Activated CD4-positive, alpha-beta T cell treated with anti-CD3 and anti-CD28 coated beads, Interleukin-2, amount 50 U/mL, for 4 hours (primary cell): ENCODE measurements at places on chromosomes 5 and 9.

- no peak for DNase-seq
These were observed 24.8 kb downstream of the ABLIM3 start for GRCh38 chr5:149166128-149166527.

- DNase-seq, result no peak
These were observed 247.4 kb downstream of the CYLC2 start for GRCh38 chr9:103242486-103242885.

DNA sequence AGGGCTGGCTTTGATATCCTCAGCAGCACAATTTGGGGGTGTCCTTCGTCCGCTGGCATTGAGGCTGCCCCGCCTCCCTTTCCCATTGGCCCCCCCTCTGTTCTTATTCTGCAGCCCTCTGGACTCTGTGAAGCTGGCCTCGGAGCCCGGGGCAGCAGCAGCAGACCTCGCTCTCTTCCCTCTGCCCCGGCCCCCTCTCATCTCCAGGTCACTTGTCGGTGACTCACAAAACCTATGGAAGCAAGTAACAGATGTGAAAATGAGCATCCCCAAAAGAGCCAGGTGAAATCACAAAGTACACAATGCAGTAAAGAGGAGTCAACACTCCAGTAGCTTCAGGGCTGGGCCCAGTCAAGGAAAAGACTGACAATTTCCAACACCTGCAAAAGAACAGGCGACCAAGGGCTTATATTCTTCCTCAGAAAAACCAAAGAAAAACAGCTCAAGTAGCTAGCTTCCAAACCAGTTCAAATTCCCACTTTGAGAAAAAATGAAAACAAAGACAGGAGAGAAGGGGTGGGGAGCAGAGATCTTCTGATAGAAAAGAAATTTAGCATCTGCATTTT lies 97.5 kb downstream of the ZNF608 start:
- no peak for DNase-seq

DNA sequence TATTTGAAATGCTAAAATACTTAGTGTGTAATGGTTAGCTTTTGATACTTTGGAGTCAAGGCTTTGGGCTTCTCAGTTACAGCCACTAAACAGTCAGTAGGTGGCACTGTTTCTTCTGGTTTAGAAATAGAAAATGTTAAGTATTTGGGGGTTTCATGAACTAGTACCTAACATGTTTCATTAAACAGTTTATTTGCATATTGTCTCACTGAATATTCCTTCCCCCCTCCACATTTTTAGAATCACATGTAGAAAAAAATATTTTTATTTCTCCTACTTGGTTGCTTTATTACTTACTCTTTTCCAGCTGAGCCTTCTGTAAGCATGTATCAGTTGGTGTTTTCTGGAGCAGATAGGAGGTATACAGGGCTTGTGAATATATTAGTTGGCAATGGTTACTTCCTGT lies 48.0 kb downstream of the IPO11 start:
- DNase-seq, result no peak

- peak; percentile 7 for DNase-seq
These were observed 18.5 kb downstream of the AGTPBP1 start for GRCh38 chr9:85723215-85723614.

- no peak for DNase-seq
These were observed 26.7 kb upstream of the PSD2 start for GRCh38 chr5:139768807-139769465.

DNA sequence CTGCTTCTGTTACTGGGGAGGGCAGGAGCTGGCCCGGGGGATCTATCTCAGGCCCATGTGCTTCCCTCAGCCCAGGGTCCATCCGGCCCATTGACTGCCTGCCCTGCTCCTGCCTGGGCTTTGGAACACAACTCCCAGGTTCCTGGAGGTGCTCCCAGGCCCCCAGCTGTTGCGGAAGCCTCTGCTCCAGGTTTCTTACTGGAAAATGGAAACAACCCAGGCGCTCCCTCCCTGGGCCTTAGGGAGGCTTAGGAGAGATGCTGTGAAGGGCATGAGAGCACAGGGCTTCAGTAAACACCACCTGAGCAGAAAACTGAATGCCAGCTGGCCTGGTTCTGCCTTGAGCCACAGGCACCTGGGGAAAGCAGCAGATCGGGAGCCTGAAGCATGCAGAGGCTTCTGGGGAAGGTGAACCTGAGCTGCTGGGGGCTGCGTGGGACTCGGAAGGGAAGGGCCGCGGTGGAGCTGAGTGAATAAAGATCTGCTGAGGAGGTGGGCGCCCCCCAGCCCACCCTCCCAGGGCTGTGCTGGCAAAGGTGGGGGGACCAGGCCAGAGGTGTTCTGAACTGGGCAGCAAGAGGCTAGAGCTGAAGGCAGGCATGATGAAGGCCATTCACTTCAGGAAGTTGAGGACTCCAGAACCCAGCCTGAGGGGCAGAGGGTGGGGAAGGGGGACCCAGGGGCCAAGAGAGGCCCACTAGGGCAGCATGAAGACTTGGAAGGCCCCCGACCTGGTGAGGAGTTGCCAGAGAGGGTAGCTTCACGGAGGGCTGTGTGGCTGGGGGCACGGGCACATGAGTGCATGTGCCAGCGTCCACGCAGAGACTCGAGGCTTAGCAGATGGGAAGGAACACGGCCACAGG lies 64.8 kb downstream of the SHB start:
- DNase-seq, result no peak

DNA sequence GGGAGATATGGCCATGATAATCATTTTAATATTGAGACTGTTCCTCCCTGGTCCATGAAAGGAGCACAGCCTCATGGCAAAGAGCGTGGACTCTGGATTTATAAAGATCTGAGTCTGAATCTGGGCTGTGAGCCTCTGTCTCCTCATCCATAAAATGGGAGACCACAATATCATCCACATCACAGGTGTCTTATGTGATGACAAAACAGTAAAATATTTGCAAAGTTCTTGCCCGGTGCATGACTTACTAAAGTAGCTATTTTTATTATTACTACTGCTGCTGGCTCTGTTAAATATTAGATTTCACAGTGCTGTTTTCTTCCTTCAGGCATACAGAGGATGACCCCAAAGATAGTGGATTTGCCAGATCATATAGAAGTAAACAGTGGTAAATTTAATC lies 74.1 kb downstream of the TEK start:
- no peak for DNase-seq

DNA sequence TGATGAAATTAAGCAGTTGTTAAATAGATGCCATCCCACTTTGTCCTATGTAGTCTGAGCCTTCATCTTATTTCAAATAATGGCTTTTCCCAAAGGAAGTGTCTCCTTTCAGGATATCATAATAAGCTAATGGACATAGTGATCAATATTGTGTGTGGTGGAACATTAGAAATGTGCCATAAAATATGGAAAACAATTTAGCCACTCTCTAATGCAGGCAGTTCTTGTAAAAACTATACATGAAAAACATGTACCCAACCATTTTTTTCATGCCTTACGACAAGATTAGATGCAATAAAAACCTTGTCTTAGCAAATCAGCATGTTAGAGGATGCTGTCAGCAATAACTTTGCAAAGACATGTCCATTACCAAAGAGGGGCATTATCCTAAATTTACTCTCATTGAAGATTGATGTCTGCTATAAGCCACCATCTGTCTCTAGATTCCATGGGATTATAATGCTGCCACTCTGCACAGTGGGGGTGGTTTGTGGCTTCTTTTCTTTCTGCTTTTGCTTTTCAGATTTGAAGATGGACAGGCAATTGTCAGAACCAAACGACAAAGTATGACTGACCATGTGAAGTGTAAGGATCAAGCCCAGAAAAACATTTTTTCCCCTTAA lies 724.0 kb upstream of the ZNF608 start:
- no peak for DNase-seq

DNA sequence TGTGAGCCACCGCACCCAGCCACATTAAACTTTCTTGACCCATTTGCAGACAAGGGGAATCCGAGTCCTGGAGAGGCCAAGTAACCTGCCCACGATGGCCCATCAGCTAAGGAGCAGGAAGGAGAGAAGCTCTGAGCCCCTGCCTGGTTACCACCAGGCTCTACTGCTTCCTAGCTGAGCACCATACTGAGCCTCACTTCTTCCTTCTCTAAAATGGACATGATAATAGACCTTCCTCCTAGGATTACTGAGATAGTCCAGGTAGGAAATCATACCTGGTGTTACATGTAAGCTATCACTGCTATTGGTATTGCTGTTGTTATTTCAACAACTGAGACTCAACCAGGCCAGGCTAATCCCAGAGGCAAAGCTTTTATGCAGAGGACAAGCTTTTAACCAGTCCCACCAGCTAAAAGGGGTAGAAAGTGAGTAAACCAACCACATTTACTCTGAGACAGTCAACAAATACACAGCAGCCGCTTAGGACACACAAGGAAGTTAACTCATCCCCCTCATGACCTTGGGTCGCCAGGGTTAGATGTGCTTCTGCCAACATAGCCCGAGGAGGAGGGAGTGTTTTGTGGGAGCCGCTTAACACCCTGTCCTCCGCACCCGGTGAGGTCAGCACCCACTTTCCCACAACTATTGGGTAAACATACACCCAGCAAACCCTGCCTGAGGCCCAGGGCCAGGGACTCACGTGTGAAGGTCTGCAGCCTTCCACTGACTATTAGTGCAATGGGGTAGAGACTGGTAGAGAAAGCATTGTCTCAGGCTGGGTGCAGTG lies 20.6 kb upstream of the PTGES start:
- no peak for DNase-seq

GRCh38 chr9:109329638-109330258 lies 8.9 kb upstream of the EPB41L4B start:
- no peak for DNase-seq

GRCh38 chr5:149526845-149527590 lies 24.2 kb downstream of the CSNK1A1 start:
- no peak for DNase-seq

- no peak for DNase-seq
These were observed 177.5 kb downstream of the SYK start for GRCh38 chr9:90979138-90979551.

- no peak for DNase-seq
These were observed 1262.0 kb upstream of the WWC1 start for GRCh38 chr5:167029488-167029887.

DNA sequence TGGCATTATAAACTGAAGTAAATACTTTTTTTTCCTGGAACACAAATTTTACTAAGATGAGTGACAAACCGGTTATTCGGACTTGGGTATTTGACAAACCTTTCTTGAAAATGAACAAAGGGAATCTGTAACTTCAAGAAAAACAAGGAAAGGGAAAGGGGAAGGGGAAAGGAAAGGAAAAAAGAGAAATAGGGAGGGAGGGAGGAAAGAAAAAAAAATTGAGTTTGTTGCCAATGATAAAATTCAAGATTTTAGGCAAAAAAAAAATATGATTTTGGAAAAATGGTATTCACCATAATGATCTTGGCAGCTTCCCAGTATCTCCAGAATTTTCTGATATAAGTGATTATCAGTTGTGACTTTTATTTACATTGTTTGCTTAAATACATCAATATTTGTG lies 1.6 kb upstream of the TTC33 start:
- DNase-seq, result no peak

DNA sequence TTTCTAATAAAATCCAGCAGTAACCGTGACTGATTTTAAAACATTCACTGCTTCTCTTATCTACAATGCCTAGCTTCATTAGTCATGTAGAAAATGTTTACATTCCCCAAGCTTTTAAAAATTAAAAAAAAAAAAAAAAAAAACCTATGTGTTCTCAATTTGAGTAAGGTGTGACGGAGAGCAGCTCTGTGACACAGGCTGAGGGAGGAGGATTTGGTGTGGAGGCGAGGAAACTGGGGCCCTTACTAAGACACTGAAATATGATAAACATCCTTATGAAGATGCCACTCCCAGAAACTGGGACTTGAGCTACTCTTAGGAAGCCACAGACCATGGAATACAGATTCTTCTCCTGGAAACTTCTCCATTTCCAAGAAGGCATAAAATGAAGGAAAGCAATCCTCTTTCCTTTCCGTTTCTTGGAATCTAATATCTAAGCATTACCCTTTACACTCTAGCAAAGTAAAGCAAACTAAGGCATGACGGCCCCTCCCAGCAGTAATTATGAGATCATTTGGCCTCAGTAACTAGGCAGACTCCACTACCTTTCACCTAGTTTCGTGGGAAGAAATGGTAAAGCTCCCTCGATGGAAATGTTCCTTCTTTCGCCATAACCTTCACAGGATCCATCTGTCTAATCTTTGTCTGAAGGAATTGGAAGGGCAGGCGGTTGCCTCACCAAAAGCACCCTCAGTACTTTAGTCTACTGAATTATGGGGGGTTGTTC lies 23.5 kb downstream of the GRAMD2B start:
- DNase-seq, result no peak

DNA sequence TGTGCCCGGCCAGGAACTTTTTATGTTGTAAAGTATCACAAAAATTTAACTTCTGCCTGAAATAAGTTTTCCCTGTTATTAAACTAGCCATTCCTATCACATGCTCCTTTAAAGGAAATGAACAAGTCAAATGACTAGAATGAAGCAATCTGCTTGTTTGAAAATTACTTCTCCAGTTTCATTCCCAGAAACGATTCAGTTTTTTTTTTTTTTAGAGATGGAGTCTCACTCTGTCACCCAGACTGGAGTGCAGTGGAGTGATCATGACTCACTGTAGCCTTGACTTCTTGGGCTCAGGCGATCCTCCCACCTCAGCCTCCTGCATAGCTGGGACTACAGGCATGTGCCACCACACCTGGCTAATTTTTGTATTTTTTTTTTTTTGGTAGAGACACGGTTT lies 13.3 kb upstream of the GNG10 start:
- DNase-seq, result no peak

DNA sequence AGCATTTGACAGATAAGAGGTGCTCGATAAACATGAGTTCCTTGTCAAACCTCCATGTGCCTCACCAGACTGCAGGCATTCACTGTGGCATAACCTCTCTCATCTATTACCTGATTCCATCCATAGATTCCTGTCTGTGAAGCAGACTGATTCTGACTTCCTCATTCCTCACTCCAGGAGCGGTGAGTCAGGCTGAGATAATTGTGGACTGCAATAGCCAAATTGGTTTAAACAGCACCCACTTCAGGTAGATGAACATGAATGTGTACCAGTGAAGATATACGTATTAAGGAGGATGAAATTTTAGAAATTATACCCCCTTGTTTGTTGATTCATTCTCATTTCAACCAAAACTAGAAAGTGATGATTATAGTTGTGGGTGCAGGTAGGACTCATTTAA lies 391.2 kb downstream of the HINT1 start:
- DNase-seq, result no peak

- DNase-seq, result no peak
These were observed 8.8 kb downstream of the ZNF608 start for GRCh38 chr5:124737651-124738050.

GRCh38 chr5:80082731-80083100 lies 47.6 kb downstream of the THBS4 start:
- no peak for DNase-seq

GRCh38 chr5:141326088-141326854 lies 4.0 kb upstream of the PCDHGA1 start:
- peak; percentile 64 for DNase-seq

DNA sequence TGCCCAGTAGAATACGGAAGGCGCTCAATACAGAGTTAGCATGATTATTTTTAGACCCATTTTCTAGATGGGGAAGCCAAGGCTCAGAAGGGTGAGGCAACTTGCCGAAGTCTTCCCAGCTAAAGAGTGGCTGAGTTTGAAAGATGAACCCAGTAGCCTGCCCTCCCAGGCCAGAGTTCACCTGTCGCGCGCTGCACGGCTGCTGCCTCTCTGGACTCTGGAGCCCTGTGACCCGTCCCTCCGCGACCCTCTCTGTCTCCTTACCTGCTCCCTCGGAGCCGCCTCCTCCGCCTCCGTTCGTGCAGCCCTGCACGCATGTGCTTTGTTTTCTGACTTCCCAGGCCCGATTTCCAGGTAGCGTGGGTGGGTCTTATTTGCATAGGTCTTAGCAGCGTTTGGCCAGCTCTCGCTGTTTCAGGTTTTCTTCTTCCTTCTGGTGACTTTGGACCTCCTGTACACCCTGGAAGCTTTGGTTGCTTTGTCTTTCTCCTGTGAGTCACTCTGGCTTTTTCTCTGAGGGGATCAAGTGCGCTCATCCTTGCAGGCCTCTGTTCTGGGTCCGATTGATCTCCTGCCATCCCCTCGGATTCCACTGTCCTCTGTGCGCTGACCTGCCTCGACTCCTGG lies at the start of gene RNF183:
RNF183 (minus strand) TSS at position 585 of the 627 bp plus-strand sequence. CDS start 5,192 bp downstream, outside the sequence.
- no peak for DNase-seq
